ENCODE measurements at places on chromosomes 5 and 9.
A peak's percentile ranks its signal among the peaks of the same experiment; 100 is the strongest.

DNA sequence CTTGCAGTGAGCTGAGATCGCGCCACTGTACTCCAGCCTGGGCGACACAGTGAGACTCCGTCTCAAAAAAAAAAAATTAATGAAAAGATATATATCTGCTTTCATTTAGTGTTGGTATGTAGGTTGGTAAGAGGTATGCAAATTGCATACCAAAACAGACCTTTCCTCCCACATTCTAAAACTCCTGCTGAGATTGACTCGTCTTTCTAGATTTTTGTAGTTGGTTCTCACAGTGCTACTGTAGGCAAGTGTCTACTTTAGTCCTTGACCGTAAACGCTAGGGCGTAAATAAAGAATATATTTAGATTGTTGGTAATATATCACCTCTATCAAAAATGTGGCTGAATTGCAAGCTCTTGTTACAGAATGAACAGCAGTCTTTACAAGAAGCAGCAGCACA lies 445.9 kb downstream of the CHSY3 start:
- no peak for DNase-seq

GRCh38 chr5:176447591-176447977 lies 601 bp upstream of the FAF2 start:
- no peak for DNase-seq

GRCh38 chr9:105206496-105206820 lies 38.0 kb upstream of the SLC44A1 start:
- no peak for DNase-seq

DNA sequence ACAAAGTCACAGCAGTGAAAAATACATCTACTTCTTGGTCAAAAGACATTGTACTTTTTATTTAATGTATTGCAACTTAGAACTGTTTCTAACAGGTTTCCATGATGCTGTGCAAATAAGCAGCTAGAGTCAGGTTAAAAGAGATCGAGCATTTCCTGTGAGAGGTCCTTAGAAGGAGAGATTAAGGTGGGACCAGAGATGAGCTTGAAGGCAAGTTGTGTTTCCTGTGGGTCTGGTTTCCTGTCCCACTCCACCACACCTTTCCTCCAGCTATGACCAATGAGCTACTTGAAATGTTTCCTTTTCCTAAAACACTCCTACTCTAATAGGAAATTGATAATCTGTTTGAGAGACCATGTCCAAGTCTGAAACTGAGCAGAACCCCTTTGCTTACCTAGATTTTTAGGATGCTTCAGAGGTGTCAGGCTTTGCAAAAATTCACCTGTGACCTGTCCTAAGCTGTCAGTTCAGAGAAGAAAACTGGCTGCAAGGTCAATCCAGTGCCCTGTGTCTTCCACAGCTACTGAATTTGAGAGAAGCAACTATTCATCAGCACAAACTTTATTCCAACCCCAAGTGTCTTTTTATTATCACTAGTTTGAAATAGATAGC lies 13.1 kb upstream of the RLN1 start:
- no peak for DNase-seq

GRCh38 chr9:136784249-136784996 lies 6.7 kb upstream of the TMEM141 start:
- DNase-seq = no peak

DNA sequence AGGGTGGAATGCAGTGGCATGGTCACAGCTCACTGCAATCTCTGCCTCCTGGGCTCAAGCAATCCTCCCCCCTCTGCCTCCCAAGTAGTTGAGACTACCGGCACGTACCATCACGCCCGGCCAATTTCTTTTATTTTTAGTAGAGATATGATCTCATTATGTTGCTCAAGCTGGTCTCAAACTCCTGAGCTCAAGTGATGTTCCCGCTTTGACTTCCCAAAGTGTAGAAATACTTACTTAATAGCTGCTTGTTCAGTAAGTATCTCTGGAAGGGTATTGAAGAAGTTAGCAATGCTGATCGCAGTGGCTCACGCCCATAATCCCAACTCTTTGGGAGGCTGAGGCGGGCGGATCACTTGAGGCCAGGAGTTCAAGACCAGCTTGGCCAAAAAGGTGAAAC lies 35.7 kb upstream of the PLIN2 start:
- peak; percentile 62 for DNase-seq

DNA sequence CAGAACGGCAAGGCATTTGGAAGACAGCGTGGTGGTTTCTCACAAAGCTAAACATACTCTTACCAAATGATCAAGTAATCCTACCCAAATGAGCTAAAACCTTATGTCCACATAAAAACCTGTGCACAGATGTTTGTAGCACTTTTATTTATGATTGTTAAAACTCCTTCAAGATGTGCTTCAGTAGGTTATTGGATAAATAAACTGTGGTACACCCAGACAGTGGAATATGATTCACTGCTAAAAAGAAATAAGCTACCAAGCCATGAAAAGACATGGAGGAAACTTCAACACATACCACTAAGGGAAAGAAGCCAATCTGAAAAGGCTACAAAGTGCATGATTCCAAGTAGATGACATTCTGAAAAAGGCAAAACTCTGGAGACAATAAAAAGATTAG lies 94.2 kb downstream of the FOXD1 start:
- DNase-seq = no peak

- DNase-seq = no peak
These were observed 14.3 kb upstream of the GPX3 start for GRCh38 chr5:151005950-151006576.

- DNase-seq = no peak
These were observed 43.8 kb upstream of the ZNF300 start for GRCh38 chr5:150948539-150948938.

GRCh38 chr5:84741056-84741455 lies 356.4 kb upstream of the EDIL3 start:
- no peak for DNase-seq

- DNase-seq = no peak
These were observed 561.1 kb downstream of the EBF1 start for GRCh38 chr5:158538506-158539074.

DNA sequence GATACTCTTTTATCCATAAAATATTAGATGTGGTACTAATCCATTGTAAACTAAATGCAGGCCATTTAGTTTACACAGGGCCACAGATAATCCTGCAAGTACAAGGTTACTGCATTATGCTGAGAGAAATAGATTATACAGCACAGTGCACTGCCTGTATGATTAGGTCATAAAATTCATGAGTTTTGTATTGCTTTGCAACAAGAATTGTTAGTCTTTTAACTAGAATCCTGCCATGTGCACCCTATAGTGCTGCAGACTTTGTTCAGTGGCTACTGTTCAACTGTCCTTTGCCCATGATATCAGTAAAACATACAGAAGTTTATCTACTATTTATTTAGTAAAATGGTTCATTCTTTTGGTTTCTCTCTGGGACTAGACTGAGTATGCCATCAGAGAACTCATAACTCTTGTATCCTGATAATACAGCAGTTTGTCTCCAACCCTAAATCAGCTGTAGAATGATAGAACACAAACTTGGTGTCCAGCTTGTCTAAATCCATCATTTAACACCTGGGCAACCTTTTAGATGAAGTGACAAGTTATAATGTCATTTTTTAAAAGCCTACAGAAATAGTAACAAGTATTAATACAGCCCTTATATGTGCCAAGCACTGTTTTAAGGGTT lies 291.2 kb downstream of the TMEM167A start:
- DNase-seq = no peak

GRCh38 chr9:89277043-89277442 lies 34.0 kb upstream of the CKS2 start:
- no peak for DNase-seq

- DNase-seq = no peak
These were observed 41.3 kb upstream of the HSPA9 start for GRCh38 chr5:138616508-138616907.

DNA sequence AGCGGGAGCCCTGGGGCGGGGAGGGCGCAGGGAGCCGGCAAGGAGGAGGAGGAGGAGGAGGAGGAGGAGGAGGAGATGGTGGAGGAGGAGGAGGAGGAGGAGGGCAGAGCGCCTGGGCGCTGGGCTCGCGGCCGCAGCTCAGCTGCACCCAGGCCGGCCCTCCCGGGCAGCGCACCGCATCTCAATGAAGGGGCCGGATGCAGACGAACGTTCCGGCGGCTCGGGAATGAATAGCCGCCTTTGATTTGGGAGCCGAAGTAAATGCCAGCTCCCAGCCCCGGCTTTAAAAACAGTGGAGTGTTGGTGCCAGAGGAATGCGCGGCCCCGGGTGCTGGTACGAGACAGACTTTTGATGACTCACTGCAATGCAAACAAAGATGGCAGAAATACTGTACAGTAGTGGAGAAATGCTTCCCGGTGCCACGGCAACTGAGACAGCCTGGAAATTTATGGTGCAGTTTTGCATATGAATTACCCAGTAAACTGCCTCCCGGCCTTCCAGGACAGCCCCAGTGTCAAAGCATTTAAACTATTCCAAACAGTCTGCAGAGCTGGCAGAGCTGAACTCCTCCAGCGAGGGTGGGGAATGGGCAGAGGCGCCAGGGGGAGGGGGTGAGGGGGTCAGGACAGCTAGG lies 43.1 kb downstream of the NACC2 start:
- DNase-seq = peak; percentile 97

GRCh38 chr5:148491793-148492184 lies 108.0 kb downstream of the FBXO38 start:
- DNase-seq = no peak

All from kidney glomerular epithelial cell (primary cell).